ENCODE measurements at places on chromosomes 6 and 20.

GRCh38 chr20:6299456-6299855 lies 176.6 kb upstream of the FERMT1 start:
- DNase-seq = no peak

- DNase-seq = no peak
These were observed 43.5 kb upstream of the NFATC2 start for GRCh38 chr20:51586005-51586440.

DNA sequence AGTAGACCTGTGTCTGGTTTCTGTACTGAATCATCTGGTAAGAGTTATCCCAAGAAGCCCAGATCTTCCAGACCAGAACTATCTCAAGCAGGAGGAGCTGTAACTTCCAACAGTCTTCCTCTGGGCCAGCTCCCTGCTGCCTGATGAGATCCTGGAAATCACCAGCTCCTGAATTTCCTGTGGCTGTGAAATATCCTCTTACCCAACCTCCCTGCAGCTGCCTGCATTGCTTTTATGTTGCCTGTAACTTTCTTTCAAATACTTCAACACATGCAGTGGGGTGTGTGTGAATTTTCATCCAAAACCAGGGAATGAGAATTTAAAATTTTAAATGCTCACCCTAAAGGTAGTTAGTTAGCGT lies 160.5 kb upstream of the LAMP5 start:
- DNase-seq = no peak

GRCh38 chr6:147158881-147159280 lies 45.3 kb upstream of the STXBP5 start:
- DNase-seq = no peak

DNA sequence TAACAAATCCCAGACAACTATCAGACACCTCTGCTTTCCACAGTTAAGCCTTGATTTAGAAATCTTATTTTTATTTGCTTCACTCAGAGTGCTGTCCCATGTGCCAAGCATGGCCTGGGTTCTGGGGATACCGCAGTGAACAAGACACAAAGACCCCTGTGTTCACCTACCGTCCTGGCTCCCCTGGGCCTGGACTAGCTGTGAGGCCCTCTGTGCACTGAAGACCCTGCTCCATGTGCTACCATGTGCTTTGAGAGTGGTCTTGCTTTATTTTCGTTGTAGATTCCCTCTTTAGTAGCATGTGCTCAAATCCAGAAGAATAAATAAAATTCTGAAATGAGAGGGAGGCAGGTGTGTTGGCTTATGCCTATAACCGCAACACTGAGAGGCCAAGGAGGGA lies 22.5 kb downstream of the SUMO4 start:
- DNase-seq = no peak

- DNase-seq = no peak
These were observed 218.3 kb upstream of the DTNBP1 start for GRCh38 chr6:15881150-15881549.

GRCh38 chr20:64006490-64006889 lies 25.6 kb downstream of the PRPF6 start:
- no peak for DNase-seq

GRCh38 chr6:32047855-32048766 lies 9.9 kb downstream of the CYP21A2 start:
- DNase-seq = peak; percentile 78

DNA sequence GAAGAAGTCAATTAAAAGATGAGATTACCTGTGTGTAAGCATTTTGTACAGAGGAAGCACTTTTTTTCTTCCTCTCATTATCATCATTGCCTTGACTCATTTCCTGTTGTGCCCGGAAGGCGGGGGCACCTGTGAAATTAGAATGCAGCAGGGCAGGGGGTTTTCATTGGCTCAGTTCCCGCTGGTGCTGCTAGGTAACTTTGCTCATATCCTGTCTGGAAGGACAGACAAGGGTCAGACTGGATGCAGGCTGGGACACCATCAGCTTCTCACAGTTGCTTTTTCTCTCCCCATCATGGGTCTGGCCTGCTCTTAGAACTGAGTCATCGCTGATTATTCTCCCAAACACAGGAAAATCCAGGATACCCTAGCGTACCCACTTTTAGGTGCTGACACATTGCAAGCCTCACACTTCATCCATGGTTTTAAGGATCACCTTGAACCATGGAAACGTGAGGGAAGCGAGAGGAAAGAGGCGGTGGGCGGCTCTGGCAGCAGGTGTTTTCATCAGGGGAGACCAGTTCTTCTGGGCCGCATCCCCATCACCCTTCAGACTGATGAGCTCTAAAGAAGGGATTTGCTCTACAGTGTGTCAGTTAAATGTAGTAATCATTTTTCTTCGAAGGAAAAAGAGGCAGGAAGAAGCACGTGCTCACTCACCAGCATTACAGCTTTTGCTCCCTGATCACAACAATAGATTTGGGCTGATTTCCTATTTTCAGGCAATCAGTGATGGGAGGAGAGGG lies 195.7 kb upstream of the SASH1 start:
- DNase-seq = no peak

DNA sequence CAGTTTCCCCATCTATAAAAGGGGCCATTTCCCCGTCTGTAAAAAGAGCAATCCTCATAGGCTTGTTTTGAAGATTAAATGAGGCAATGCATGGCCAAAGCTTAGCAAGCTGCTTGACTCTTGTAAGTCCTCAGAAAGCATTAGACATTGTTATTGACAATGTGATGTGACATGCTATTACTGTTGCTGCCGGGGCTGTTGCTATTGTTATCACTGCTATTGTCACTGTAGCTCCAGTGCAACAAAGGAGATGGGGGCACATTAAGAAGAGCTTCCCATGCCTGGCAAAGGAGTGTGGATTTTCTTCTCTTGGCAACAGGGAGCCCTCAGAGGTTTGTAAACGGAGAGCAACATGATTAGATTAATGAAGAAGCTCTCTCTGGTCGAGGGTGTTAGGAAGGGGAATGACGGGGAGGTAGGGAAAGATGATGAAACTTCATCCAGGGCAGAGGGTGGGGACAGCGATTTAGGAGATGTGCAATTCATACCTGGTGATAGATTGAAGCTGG lies 33.1 kb upstream of the FAM83D start:
- DNase-seq = no peak

GRCh38 chr20:1973601-1974440 lies 20.0 kb downstream of the PDYN start:
- DNase-seq = no peak

- no peak for DNase-seq
These were observed 56.4 kb downstream of the ADTRP start for GRCh38 chr6:11722220-11722619.

DNA sequence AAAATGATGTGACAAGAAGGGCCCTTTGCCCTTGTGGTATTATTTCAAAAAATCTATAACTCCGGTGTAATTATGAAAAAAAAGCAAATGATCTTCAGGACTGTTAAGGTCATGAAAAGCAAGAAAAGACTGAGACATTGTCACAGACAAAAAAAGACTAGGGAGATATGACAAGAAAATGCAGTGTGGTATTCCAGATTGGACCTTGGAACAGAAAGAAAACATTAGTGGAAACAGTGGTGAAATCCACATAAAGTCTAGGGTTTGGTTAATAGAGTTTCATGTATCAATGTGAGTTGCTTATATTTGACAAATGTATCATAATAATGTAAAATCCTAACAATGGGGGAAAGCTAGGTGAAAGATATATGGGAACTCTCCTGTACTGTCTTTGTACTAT lies 26.8 kb upstream of the SLC17A3 start:
- no peak for DNase-seq

GRCh38 chr6:12232339-12232738 lies 57.8 kb upstream of the EDN1 start:
- DNase-seq = no peak

- no peak for DNase-seq
These were observed 16.6 kb upstream of the TXLNB start for GRCh38 chr6:139308286-139308916.

GRCh38 chr6:157379656-157380457 lies 1.1 kb upstream of the ZDHHC14 start:
- DNase-seq = peak; percentile 95

DNA sequence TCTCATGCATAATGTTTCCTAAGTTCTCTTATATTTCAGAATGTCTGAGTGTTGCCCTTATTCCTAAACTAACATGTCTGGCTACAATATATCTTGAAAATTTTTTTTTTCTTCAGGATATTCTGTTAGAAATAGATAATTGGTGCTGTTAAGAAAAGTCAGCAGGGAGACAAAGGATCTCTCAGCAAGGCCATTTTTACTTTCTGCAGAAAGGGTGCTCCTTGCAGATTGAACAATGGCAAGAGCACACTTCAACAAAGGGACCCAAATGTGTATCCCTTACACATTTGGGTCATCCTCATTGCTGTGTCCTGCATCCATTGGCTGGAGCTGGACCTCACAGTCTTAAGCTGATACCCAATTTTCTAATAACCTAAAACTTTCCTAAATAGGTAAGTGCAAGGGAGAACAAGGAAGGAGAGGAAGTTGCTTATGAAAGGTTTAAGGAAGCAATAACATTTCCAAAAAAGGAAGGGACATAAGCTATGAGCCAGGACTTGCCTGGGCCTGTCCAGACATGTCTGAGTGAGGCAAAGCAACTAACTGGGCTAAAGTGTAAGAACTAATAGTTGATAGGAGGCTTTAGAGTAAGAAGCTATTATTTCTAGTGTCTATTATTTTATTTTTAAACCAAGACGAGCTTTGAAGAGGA lies 429.6 kb downstream of the BCKDHB start:
- DNase-seq = no peak

GRCh38 chr20:35773154-35773751 lies 1.4 kb downstream of the PHF20 start:
- DNase-seq = no peak

GRCh38 chr20:7790189-7790588 lies 150.1 kb downstream of the HAO1 start:
- no peak for DNase-seq

- DNase-seq = peak; percentile 19
These were observed 56.4 kb downstream of the RFX6 start for GRCh38 chr6:116933485-116933884.

GRCh38 chr6:33663028-33663427 lies 41.9 kb downstream of the ITPR3 start:
- no peak for DNase-seq

DNA sequence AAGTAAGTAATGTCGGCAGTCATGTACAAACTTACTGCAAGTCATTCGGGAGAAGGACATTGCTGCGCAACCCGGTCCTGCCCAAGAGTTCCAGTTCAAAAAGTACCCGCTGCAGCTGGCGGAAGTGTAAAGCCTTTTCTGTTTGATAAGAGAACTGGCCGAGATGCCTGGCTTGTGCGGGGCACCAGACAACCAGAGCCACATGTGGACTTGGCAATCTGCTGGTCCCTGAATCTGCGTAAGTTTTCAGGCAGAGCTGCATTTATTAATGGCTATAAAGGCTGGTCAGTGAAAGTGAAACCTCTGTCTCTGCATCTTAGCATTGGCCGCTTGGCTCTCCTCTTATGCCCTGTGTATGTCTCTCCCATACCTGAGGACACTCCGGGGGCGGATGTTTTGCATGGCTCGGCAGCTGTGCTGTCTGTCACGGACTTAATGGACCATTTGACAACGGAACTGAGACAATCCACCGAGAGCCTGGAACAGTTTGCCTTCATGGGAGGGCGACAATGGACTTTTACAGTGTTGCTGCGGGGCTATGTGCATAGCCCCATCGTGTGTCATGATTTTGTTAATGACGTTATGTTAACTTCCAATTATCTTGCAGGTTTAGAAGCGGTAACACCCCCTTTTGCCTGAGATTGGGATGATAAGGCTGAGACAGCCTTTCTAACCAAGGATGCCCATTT lies 19.8 kb upstream of the RGS17 start:
- peak; percentile 93 for DNase-seq

- DNase-seq = no peak
These were observed 113.7 kb upstream of the PDE10A start for GRCh38 chr6:165776691-165777090.

DNA sequence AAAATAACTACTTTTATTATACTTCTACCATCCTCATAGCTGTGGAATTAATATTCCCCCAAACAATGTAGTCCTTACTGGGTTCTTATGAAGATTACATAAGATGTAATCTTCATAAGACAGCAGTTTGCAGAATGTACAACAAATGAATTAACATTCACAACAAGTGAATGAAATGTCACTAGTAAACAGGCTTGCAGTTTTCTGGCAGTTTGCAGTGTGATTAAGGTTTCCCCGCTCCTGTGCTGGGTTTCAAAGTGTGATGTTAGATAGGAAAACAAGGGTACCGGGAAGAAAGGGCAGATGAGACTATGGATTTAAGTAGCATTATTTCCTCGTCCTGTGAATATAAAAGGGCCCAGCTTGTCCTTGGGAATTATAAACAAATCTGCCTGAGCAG lies 22.5 kb downstream of the ARFGEF3 start:
- DNase-seq = no peak

GRCh38 chr6:61586934-61587537 lies 699.0 kb downstream of the KHDRBS2 start:
- no peak for DNase-seq

GRCh38 chr6:48109944-48110343 lies 1.1 kb downstream of the PTCHD4 start:
- no peak for DNase-seq

GRCh38 chr6:5082487-5083306 lies 2.4 kb upstream of the PPP1R3G start:
- no peak for DNase-seq

DNA sequence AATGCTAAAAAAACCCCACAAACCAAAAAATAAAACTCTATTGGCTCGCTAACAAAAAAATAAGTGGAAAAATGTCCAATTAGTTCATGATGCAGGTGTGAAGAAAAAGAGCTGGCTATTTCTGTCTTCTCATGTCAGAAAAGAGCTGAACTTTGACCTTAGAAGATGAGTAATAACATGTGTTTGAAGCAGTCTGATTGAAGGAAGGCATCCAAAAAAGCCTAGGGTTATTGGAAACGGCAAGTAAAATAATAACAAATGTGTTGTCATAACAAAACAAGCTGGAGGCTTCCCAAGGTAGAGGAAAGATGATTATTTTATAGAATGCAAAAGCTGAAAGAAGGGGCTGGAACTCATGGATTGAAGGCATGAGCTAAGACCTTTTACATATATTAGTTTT lies 94.4 kb upstream of the FAM184A start:
- no peak for DNase-seq

GRCh38 chr6:45073771-45074170 lies 254.4 kb upstream of the RUNX2 start:
- DNase-seq = no peak

DNA sequence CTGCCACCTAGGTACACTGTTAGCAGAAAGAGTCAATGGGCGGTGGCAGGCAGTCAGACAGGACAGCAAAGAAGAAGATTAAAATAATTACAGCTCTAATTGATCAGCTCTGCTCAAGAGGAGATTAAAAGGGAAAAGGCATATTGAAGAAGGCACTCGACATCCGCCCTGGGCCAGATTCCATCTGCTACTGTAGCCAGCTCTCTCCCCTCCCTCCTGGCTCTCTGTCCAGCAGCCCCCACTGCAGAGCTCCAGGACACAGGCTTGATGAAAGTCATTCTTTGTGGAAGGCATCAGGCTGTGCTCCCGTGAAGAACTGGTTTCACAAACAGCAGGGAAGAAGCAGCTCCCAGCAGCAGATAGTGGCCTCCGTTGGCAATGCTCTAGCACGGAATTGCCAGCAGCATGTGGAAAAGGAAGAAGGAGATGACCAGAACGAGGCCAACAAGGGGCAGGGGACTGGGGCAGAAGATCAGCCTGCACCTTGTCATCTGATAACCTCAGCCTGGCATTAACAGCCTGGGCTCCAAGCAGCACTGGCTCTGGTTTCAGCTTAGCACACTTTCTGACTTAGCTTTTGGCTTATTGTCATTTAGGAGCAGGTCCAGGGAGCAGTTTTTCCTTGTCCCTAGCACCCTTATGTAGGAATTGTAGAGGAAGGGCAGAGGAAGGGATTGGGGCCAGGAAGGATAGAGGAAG lies 465.9 kb downstream of the KIF16B start:
- DNase-seq = no peak

Measured in kidney (tissue), 22 donors.